CD4-positive, alpha-beta T cell treated with Interleukin-2 at 100 ng/mL for 4 hours (primary cell): ENCODE measurements at places on chromosomes 1 and 21.

GRCh38 chr1:31181515-31182343 lies 58.0 kb downstream of the NKAIN1 start:
- DNase-seq, result peak; percentile 8

DNA sequence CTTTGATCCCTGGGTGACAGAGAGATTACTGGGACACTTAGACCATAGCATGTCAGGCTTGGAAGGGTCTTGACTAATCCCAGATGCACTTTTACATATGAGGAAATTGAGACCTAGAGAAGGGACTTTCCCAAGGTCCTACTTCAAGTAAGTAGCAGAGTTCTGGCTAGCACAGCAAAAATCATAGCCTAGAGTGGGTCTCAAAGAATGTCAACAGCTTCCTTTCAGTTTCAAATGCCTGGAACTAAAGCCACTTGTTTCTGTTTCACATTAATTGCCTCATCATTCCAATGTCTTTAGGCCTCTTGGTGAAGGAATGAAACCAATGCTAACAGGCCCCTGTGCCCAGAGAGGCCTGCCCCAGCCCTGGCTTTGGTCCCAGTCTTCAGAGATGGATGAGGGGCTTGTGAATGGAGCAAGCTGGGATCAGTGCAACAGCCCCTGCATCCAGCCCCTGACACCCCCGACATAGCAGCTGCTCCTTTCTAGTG lies 26.6 kb downstream of the ATF3 start:
- DNase-seq, result no peak

GRCh38 chr1:24535021-24535424 lies 20.9 kb upstream of the NCMAP start:
- peak; percentile 74 for DNase-seq

DNA sequence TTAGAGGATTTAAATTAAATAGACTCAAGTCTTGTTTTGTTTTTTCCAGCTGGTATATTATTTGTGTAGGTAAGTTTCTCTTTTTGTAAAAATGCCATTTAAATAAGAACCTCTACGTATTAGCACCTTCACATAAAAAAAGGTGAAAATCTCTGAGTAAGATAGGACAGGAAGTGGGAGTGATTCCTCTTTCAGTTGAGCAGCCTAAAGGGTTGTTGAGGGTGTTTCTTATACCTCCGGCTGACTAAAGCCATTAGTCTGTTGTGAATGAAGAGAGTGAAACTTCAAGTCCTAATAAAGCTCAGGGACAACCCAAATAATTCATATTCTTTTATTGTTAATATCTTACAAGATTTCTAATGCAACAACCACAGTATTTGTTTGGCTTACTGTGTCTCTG lies 188.7 kb downstream of the CHRM3 start:
- DNase-seq, result no peak

GRCh38 chr1:217333939-217334338 lies 297.0 kb downstream of the GPATCH2 start:
- no peak for DNase-seq

DNA sequence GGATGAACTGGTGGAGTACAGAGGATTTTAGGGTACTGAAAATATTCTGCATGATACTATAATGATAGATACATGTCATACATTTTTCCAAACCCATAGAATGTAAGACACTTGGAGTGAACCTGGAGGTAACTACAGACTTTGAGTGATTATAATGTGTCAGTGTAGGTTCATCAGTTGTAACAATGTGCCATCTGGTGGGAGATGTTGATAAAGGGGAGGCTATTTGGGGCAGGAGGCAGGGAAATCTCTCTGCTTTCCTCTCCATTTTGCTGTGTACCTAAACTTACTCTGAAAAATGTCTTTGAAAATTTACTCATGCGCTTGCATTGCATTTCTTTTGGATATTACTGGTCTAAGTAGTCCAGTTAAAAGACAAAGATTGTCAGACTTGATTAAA lies 35.2 kb downstream of the PTBP2 start:
- no peak for DNase-seq

GRCh38 chr1:202806845-202807450 lies 1.3 kb downstream of the KDM5B start:
- no peak for DNase-seq

GRCh38 chr1:207918581-207918980 lies 7.7 kb upstream of the CD34 start:
- DNase-seq, result no peak

DNA sequence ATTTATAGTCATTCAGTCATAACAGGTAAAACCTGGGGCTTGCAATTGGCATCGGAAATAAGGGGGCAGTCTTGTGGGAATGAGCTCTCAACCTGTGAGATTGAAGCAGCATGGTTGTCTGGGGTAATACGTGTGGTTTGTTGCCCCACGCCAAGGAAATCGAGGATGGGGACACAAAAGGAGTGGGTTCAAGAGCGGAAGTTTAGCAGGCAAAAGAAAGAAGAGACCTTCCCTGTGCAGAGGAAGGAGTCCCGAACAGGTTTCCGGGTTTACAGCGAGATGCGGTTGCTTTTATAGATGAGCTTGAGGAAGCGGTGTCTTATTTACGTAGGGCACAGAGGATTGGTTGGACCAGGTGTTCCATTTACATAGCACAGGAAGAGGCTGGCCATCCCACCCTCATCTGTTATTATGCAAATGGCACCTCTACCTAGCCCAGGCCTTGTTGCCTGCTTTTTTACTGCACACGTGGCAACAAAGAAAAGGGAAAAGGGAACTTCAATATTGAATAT lies 37.3 kb downstream of the IFNAR1 start:
- DNase-seq, result peak; percentile 81

GRCh38 chr1:21840981-21841380 lies 28.9 kb downstream of the LDLRAD2 start:
- no peak for DNase-seq

DNA sequence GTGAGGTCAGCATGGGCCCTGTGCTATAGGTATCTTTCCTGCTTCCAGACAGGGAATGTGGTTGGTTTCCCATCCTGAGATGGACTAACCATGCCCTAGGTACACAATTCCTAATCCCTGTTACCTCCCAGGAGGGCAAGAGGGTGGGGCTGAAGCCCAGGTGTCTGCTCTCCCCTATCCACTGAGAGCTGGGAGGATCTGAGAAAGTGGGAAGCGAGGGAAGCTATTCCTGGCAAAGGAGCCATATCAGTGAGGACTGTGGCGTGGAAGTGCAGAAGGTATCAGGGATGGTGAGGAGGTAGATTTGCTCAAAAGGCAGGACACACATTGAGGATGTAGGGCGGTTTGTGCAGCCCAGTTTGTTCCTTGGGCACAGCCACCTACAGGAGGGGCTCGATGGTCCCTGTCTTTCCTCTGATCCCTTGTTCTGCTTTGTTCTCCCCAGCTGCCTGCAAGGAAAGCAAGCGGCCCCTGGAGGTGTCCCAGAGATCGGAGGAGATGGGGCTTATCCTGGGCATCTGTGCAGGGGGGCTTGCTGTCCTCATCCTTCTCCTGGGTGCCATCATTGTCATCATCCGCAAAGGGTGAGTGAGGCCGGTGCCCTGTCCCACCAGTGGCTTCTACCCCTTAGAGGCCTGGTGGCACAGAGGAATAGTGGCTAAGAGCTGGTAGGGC lies 48.1 kb downstream of the PTPRU start:
- DNase-seq, result no peak

- no peak for DNase-seq
Measured at GRCh38 chr1:7121622-7121988, 336.4 kb downstream of the CAMTA1 start.

- peak; percentile 60 for DNase-seq
Measured at GRCh38 chr1:100028765-100029164, 59.0 kb downstream of the SLC35A3 start.

DNA sequence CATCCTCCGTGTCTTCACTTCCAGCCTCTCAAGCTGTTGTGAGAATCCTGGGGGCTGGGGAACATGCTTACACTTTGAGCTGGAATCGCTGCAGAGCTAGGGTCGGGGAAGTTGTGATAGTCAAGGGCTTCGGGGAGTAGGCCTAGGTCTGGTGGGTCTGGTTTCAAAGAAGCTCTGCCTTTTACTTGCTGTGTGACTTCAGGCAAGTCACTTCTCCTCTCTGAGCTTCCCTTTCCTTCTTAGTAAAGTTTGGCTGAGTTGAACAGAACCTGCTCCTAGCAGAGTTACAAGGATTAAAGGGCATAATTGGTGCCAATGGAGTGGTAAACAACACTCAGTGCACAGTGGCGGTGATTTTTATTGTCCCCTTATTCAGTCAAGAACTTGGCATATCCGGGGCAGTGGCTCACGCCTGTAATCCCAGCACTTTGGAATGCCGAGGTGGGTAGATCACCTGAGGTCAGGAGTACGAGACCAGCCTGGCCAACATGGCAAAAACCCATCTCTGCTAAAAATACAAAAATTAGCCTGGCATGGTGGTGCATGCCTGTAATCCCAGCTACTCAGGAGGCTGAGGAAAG lies 25.7 kb downstream of the ARHGEF19 start:
- DNase-seq, result no peak

DNA sequence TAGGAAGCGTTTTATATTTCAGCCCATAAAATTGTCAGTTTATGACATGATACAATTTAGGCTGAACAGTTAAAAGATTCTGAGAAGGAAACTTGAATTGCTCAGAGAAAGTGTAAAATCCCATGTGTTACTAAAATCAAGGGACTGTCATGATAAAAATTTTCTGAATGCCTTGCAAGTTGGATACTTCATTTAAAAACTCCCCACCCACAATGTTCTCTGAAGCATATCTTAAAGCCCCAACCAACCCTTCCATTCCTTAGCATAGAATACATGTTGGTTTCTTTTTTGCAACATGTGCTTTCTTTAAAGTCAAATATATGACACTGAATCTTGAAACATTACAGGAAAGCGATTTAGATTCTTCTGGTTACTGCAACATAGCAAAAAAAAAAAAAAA lies 97.4 kb downstream of the MRPL39 start:
- DNase-seq, result no peak

DNA sequence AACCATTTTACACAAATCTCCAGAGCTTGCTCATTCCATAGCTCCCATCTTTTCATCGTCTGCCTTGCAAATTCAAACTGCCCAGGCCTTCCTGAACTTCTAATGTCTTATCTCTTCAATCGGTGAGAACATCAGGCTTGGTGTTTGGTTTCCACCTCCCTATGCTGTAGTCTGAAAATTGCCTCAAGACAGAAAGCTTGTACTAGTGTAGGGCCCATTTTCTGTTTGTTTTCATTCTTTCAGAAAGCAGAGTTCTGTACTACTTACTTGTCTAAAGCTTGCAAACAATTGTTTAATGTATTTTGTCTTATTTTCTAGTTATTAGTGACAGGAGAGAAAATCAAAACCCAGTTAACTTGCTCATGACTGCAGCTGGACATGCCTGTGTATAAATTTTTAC lies 16.8 kb downstream of the HOOK1 start:
- no peak for DNase-seq

DNA sequence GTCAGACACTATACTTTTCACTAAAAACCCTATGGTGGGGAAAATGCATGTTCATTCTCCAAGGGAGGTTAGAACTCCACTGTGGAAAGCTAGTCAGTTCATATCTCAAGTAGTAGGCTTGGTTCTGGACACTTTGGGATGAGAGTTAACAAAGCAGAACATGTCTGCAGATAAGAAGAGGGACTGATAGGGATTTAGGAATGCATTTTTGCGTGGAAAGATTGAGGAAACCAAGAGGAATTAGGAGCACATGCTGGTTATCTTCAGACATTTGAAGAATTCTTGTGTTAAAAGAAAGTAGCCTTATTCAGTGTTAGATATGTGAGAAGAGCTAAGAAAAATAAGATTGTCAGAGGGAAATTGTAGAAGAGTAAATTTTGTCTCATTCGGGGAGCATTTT lies 1.2 kb upstream of the GRIK1 start:
- no peak for DNase-seq

GRCh38 chr1:119974013-119974412 lies 77.7 kb upstream of the ADAM30 start:
- no peak for DNase-seq

- no peak for DNase-seq
Measured at GRCh38 chr1:244901400-244902015, 37.2 kb upstream of the HNRNPU start.

DNA sequence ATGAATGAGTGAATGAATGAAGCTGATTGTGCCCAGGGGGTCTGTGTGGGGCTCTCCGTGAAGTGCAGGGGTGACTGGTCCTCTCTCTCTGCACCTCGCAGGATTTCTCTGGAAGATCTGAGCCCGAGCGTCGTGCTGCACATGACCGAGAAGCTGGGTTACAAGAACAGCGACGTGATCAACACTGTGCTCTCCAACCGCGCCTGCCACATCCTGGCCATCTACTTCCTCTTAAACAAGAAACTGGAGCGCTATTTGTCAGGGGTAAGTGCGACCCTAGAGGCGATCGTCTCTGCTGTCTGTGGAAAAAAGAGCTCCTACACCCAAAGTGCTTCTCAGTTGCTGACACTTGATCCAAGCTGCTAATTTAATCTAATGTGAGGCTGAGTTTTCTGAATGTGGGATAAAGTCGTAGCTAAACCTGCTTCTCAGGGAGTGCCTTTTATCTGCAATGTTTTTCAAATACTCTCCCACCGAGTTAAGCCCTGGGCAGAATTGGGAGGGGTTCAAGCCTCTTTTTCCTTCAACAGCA lies 101.7 kb downstream of the HUNK start:
- peak; percentile 24 for DNase-seq

DNA sequence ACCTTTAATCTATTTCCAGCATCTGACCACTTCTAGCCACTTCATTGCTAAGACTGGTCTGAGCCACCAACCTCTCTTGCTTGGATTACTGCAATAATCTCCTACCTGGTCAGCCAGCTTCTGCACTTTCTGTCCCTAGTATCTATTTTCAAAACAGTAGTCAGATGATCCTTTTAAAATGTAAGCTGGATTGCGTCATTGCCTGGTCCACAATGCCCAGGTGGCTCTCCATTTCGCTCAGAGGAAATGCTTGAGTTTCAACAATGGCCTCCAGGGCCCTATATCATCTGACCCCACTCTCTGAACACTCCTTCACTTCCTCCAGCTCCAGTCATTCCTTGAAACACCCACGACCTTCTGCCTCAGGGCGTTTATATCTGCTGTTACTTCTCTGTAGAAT lies 2.3 kb downstream of the FYB2 start:
- no peak for DNase-seq

- DNase-seq, result no peak
Measured at GRCh38 chr1:182493063-182493462, 43.1 kb downstream of the RGSL1 start.

- no peak for DNase-seq
Measured at GRCh38 chr1:101233495-101233894, 3.3 kb upstream of the S1PR1 start.
